ENCODE measurements at places on chromosomes 11 and 22.

- no peak for DNase-seq
Observed at GRCh38 chr11:111259896-111260295, 14.4 kb downstream of the POU2AF2 start.

DNA sequence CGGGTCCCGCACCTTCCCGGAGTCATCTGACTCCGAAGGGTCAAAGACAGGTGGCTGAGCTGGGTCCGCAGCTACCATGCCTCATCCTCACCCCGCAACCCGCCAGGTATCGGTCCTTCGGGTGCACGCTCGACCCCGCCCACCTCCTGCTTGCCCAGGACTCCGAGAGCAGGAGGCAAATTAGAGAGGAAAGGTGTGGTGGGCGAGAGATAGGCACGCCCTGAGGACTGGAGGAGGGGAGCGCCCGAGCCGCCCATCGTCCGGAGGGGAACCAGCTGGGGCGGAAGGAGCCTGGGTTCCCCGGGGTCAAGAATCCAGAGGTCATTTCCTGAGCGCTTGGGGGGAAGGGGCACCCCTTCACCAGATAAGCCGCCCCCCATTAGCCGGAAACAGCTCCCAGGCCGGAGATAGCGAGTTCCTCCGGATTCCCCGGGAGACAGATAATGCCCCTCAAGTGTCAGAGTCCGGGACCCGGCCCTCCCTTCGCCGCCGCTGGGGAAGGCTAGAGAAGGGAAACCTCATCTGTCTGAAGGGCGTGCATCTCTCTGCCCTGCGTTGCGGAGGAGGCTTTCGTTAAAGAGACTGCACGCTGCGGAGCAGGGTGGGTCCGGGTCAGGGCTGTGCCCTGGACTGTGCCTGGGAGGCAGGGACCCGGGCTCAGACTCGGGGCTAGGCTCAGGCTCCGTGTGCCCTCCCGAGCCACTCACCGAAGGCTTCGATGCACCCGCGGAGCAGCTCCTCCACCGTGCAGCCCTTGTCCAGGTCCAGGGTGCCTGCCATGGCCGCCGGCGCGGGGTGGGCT, 1.7 kb downstream of the RASGRP2 start:
- DNase-seq: no peak

DNA sequence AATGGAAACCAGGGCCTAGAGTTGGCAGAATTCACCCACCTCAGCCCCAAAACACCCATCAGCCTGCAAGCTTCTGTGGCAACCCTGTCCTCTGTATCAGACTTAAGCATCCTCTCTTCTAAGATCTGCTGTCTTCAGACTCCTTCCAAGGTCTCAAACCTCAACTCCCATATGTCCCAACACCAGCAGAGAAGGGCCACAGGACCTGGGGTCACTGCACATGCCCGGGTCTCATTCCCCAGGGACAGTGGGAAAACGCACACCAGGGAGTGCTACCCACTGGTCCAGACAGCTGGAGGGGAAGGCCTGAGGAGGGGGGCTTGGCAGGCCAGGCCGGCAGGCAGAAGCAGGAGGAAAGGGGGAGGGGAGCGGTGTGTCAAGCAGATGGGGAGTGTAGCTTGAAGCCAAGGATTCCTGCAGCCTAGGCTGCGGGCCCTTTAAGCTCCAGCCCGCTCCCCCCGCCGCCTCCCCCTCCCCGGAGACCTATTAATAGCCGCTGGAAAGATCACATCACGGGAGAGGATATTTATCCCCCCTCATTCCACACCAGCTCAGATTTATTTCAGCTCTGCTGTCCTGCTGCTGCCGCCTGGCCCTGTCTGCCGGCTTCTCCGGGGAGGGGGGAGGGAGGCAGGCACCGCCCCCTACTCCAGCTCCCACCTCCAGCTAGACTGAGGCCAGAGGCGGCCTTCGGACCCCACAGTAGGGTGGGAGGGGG, 16.7 kb downstream of the BCL9L start:
- DNase-seq: peak; percentile 44

DNA sequence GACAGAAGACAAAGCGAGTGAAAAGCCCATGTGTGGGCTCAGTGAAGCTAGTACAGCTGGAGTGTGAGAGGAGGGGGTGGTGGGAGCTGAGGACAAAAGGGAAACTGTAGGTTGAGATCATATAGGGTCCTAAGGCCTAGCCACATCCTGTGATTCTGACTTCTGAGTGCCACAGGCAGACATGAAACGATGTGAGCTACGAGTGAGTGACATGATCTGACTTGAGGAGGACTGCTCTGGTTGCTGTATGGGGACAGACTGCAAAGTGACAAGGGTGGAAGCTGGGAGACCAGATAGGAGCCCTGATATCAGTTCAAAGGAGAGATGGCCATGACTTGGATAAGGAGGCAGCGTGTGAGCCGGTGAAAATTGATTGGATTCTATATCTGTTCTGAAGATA, 85.4 kb downstream of the MICAL2 start:
- no peak for DNase-seq
